Left renal pelvis (tissue), 4 donors: ENCODE measurements at places on chromosomes 5 and 9.

- DNase-seq: peak; percentile 43
Observed at GRCh38 chr9:115289757-115290208, 171.8 kb upstream of the TNC start.

GRCh38 chr5:93099902-93100347 is 481.1 kb downstream of the NR2F1-AS1 start:
- no peak for DNase-seq

GRCh38 chr9:26406676-26407075 is 485.9 kb downstream of the CAAP1 start:
- DNase-seq: no peak

GRCh38 chr5:158759283-158759682 is 340.4 kb downstream of the EBF1 start:
- DNase-seq: no peak

DNA sequence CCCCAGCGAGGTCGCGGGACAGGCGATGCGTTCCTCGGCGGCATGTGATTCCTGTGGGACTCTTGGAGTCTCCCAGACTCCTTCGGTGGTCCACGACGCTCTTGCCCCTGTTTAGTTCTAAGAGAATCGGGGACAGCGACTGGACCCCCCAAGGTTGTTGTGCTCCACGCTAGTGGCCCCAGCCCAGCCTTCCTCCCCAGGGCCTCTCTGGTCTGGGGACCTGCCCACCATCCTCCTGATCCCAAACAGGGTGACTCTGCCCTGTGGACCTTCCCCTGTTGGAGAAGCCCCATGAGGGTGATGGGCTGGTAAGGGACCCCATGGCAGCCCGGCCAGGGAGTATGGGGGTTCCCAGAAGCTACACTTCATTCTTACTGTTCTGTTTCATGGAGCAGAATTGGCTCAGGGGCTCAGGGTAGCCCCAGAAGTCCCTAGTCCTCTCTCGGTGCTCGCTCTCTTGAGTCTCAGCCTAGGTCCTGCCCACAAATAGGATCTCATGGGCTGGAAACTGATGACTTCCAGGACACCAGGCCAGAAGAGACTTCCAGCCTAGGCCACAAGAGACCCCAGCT is 880 bp downstream of the CARD19 start:
- DNase-seq: no peak

DNA sequence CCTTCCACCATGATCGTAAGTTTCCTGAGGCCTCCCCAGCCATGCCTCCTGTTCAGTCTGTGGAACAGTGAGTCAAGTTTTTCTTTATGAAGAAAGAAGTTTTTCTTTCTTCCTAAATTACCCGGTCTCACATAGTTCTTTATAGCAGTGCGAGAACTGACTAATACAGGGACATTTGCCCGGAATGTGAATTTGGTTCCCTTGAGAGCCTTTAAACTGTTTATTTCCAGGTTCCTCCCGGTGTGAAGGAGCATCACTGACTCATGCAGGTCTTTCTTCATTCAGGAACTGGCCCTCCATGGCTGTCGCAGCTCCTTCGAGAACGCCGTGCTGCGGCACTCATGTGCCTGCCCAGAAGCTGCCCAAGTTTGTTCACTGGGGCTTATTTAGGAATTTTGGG is 87.7 kb downstream of the PTCH1 start:
- DNase-seq: no peak

GRCh38 chr9:98917746-98918487 is 25.8 kb upstream of the COL15A1 start:
- DNase-seq: no peak

GRCh38 chr5:142053426-142054151 is 40.8 kb upstream of the GNPDA1 start:
- DNase-seq: no peak
